HTR-8/SVneo (cell line): ENCODE measurements at places on chromosomes 6 and 20.

DNA sequence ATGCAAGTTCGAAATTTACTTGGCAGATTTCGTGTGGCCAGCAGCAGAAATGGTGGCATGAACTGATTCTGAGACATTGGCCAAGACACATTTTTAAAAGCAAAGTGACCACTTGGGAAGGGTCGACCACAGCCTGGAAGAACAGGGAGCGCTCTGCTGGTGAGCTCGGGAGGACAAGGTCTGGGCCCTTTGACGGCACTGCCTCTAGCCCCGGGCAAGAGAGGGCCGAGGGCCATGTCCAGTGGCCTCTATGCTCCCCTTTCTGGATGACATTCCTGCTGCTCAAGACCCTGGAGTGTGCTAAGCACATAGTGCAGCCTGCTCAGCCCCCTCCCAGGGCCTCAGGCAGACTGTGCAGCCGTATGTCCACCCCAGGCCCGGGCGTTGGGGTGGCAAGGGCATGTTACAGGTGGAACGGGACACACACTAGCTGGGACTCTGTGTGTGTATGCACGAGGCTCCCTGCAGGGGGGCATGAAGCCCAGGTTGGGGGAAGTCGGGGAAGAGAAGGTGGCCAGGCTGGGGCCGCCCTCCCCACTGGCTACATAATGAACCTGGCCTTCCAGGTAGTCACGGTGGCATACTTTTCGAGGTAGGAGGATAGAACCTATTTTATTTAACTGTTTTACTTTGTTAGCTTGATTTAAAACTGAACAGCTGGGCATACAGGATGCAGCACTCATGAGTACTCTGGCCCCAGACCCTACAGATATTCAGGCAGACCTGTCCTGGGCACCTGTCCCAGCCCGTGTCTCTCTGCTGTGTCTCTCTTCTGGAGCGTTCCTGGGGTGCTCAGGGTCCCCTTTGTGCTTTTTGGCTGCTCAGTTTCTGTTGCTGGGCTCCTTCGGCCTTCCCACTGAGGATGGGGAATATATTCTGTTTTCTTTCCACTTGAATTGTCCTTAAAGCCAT lies 6.4 kb downstream of the SYNJ2 start:
- no peak for DNase-seq

DNA sequence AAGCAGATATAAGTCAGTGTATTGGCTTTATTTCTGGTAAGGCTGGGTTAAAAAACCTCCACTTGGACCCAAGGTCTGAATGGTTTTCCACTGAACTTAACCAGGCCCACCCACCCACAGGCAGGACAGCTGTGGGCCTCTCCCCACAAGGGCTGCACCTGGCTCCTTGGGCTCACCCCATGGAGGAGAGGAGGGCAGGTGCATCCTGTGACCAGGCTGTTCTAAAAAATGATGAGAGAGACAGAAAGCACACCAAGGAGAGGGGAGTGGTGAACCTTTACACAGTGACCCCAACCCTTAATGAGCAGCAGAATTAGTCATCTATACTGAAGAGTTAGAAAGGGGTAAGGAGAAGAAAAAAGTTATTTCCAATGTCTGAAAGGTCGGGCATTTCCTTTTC lies 34.5 kb upstream of the DUSP22 start:
- DNase-seq: no peak

DNA sequence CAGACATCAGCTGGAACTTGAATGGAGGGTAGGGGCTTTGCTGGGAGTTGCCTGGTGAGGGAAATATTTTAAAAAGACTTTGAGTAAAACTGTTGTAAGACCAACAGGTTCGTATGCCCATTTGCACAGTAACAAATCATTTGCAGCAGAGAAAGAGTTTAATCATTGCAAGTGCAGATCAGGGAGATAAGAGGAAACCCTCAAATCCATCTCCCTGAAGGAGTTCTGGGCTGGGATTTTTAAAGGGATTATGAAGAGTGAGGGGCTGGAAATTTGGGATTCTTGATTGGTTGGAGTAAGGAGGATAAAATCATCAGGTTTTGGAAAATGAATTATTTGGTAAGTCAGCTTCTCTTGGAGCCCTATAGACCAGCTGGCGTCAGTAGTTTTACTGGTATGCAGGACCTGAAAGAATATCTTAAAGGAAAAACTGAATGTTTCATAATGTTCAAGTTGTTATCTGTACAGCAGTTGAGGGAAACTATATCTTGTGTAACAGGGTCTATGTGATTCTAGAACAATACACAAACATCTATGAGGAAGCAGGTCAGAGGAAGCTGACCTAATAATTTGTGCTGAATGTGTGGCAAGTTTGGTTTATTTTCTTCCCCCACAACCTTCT lies 295.5 kb downstream of the PLCB1 start:
- no peak for DNase-seq

DNA sequence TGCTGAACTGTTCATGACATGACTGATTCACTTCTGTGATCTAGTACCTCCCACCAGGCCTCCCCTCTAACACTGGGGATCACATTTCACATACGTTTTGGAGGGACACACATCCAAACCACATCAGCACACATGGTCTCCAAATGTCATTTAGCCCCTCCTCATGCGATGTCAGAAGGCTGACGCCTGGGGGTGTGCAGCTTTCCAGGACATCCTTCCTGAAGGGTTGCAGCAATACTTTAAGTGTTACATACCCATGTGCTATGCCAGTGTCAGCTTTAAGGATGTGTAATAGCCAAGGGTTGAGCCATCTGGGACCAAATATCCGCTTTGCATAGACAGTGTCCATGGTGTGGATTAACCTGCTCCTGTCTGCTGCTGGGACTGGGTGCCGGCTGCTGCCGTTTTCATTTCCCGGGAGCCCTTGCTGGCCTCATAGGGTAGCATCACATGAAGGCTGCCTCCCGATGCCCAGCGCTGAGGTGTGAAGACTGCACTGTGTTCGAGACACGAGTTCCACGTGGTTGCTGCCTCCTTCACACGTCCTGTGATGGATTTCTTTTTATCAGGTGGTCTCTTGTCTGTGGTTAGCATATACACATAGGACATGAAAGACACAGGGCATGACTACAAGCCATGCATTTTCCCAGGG lies 219.0 kb downstream of the THBS2 start:
- DNase-seq: no peak
